ENCODE measurements at places on chromosomes 1 and 21.
A peak's percentile ranks its signal among the peaks of the same experiment; 100 is the strongest.

GRCh38 chr1:95983831-95984230, 737.8 kb upstream of the PTBP2 start:
- DNase-seq: no peak

DNA sequence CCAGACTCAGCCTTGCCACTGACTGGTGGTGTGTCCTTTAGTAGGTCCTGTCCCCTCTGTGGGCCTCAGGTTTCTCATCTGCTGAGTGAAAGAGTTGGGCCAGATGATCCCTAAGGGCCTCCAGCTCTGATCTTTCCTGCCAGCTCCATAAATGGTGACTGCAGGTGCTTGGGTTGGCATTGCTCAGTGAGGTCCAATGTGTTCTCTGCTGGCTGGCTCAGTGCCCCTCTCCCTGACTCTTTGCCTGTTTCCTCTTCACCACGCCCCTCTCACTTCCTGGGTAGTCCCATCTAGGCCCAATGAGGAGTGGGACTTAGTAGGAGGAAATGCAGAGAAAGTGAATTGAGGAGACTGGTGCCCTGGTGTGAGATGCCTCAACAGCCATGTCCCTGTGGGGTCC, 36.6 kb downstream of the UBE2T start:
- no peak for DNase-seq

DNA sequence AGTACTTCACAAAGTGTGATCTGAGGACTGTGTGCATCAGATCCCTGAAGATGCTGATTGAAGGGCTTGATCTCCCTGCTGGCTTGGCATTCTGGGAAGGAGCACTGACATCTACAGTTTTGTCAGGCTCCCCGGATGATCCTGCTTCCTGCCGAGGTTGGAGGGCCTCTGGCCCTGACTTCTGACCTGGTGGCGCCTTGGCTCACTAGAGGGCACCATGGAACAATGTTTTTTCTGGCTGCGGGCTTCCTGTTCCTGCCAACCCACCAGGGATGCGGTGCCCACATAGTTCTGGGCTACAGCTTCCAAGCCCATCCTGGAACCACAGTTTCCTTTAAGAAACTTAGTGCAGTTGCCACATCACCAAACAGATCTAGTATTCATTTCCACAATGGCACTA, 38.8 kb upstream of the RASAL2 start:
- DNase-seq: no peak

- DNase-seq: peak; percentile 92
Observed at GRCh38 chr1:36323636-36324352, at the start of gene EVA1B. Gene EVA1B, minus strand, starts transcription at chr1:36323645. Its CDS starts 608 bp downstream, at chr1:36323037.

DNA sequence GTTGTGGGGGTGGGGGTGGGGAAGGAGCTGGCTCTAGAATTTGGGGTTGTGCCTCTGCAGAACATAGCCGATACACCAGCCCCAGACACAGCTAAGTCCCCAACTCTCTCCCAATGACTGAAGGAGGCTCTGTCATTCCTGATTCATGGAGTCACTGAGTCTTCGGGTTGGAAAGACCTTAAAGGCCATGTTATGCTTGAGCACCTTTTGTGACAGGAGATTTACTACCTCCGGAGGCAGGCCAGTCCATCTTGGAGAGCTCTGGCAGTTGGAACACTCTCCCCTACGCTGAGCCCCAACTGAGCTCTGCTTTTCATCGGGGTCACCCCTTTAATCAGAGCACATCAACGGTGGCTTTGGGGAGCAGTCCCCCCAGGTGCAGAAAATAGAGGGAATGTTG, 284.4 kb upstream of the GJB5 start:
- peak; percentile 59 for DNase-seq
